ENCODE measurements at places on chromosomes 7 and 10. TPM values are rescaled to one million over a fixed set of nuclear protein-coding genes. Genes with fewer than 3 reads are reported as not detected.

The RAB18 gene
- total RNA-seq: 93.7 TPM

The TAS2R4 gene
- 3.5 TPM for total RNA-seq

The BLNK gene
- total RNA-seq: 8.2 TPM

The XRCC2 gene
- total RNA-seq: 6.7 TPM

The CHCHD3 gene
- 54.3 TPM for total RNA-seq

The IL6 gene
- total RNA-seq: 1.4 TPM

Measured in mesothelial cell of epicardium (in vitro differentiated cells).